ENCODE measurements at places on chromosomes 2 and 18.

- no peak for DNase-seq
Observed at GRCh38 chr18:66210875-66211274, 393.0 kb downstream of the CDH19 start.

DNA sequence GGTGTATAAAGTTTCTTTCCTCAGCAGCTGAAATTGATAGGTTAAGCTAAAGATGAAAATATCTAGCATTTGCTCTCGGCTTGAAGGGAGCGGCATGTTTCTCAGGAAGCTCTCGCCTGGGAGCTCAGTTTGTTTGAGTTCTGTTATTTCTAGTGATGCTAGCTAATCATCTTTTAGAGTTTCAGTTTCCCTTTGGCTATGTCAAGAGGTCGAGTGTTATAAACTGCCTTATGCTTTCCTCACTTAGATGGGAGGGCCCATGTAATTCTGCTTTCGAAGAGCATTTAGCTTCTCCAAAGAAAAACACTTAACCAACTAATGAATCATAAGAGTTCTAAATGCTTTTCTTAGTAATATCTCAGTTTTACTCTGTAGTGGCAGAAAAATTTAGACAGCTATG is 33.6 kb downstream of the PLCL1 start:
- DNase-seq: no peak

- DNase-seq: no peak
Observed at GRCh38 chr18:48847807-48848486, 102.8 kb downstream of the SMAD7 start.

- no peak for DNase-seq
Observed at GRCh38 chr18:59210299-59210698, 9.7 kb upstream of the GRP start.

DNA sequence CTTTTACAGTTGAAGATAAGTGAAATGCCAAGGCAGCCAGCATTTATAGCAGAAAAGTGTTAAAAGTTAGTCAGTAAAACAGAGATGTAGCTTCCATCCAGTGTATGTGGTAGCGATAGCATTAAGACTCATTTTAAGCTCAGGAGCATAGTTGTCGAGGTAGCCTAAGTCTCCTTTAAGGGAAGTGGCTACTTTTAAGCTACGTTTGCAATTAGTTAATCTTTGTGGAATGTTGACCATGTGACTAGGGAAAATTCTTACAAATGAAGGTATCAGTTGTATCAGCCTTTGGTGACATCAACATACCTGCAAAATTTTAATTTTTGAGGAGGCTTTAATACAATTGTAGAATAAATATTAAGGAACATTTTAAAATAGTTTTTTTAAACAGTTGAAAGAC is 61.9 kb downstream of the LHCGR start:
- DNase-seq: no peak

GRCh38 chr2:236619910-236620612 is 50.4 kb downstream of the ACKR3 start:
- DNase-seq: no peak

DNA sequence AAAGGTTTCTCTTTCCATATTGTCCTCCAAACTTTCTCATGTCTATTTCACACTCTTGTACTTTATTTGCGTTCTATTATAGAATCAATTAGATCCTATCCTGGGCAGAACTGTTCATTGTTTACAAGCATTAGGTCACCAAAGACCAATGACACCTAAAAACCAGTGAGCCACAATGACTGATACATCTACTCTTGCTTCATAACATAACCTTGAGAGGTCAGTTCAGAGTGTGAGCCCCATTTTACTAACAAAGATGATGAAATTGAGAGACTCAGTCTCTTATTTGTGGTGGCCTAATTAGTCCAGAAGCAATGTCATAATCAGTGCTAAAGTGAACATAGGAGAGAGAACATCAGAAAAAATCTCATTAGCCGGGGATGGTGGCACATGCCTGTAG is 248.9 kb upstream of the RBBP8 start:
- DNase-seq: no peak

GRCh38 chr2:30645745-30646119 is 161.5 kb downstream of the CAPN13 start:
- no peak for DNase-seq

DNA sequence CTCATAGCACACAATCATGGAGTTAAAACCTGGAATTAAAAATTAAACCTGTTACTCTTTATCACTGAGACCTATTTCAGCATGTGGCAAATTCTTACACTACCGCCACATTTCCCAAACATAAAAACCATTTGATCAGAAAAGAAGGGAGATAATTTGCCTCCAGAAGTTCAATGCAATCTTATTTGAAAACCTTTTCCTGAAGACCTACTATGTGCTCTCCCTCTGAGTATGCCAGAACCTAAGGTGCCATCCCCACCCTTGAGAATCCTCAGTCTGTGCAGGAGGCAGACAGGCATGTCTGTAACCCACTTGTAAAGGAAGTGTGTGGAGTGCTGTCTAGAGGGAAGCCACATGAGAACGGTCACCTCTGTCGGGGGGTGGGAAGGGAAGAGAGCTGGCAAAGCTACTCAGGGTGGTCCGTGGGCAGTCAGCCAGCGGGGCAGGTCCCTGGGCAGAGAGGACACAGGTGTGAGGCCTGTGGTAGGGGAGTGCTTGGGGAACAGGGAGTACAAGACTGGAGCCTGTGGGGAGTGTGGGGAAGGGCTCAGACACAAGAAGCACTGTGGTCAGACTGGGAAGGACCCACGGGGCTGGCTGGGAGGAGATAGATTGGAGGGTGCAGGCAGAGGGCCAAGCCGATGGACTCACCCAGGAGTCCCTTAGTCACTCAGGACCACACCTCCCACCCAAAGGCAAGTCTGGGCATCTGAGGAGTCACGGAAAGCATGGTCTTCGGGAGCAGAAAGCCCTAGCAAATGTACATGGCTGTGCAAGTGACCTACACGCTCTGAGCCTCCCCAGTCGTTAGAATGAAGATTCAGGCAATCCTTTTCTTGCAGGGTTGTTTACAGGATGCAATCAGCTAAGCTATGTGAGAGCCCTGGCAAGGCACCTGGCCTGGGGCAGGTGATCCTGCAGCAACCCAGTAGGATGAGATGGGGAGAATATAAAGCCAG is 22.8 kb downstream of the CRACDL start:
- no peak for DNase-seq

DNA sequence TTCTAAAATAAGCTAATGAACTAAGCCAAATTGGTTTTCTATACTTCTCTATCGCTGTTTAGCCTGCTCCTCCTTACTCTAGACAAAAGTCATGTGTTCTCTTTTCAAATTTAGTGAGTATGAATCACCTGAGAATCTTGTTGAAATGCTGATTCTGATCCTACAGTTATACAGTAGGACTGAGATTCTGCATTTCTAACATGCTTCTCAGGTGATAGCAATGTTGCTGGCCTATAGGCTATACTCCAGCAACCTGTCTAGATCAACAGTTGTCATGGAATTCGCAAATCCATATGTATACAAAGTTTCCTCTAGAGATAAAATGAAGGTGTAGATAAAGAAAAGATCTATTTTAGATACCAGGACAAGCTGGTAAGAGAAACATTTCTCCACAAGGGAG is 62.9 kb downstream of the MEMO1 start:
- DNase-seq: no peak

- peak; percentile 48 for DNase-seq
Observed at GRCh38 chr18:54269893-54270844, 852 bp downstream of the POLI start.

GRCh38 chr2:221767106-221768012 is 195.3 kb upstream of the EPHA4 start:
- no peak for DNase-seq

- peak; percentile 67 for DNase-seq
Observed at GRCh38 chr2:127681976-127682857, 6.9 kb upstream of the LIMS2 start.

DNA sequence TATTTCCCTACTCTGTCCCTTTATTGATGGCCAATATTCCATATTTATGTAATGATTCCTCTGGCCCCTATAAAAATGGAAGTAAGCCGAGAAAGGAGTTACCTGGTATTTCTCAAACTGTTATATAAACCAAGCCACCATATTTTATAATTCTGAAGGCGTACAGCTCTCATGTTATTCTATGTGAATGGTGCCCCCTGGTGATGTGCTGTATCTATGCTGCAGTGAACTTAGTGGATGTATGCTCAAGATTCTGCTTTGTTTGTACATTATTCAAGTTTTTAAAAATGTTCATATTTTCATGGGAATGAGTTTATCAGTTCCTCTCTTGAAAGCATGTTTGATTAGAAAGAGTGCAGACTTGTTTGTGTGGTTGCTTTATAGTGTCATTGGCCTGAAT is 194.5 kb upstream of the LRRTM1 start:
- peak; percentile 54 for DNase-seq

DNA sequence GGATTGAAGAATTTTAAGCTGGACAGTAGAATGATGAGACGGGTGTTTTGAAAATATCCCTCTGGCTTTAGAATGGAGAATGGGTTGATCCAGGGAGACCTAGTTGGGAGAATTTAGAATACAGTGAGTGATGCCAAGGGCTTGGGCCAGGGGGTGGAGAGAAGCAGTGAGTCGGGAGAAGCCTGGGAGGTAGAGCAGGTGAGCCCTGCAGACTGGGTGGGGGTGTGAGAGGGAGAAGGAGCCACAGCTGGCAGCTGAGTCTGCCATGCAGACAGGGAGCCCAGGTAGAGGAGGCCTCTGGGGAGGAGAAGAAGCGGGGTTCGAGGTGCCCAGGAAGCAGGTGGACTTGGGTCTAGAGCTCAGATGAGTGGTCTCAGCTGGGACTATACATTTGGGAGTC is 18.2 kb downstream of the CREG2 start:
- DNase-seq: no peak

GRCh38 chr2:174835797-174836255 is 71.6 kb upstream of the CHRNA1 start:
- no peak for DNase-seq

DNA sequence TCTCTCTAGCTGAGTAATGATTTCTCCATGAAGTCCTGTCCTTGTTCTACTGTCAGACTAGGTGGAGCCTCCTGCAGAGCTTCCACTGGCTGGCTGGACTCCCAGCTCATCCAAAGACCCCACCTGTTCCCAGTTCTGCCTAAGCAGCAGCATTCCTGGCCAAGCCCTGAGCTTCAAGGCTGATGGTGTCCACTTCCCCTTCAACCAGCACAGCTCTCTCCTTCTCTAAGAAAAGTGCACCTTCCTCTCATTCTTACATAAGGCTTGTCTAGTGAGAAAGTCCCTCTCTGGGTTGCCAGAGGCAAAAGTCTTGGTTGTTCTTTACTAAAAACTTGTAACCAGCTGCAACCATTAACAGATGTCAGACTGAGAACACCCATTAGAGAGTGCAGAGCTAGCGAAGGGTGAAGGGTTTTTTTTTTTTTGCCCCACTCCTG is 58.9 kb downstream of the CXCR4 start:
- DNase-seq: no peak

DNA sequence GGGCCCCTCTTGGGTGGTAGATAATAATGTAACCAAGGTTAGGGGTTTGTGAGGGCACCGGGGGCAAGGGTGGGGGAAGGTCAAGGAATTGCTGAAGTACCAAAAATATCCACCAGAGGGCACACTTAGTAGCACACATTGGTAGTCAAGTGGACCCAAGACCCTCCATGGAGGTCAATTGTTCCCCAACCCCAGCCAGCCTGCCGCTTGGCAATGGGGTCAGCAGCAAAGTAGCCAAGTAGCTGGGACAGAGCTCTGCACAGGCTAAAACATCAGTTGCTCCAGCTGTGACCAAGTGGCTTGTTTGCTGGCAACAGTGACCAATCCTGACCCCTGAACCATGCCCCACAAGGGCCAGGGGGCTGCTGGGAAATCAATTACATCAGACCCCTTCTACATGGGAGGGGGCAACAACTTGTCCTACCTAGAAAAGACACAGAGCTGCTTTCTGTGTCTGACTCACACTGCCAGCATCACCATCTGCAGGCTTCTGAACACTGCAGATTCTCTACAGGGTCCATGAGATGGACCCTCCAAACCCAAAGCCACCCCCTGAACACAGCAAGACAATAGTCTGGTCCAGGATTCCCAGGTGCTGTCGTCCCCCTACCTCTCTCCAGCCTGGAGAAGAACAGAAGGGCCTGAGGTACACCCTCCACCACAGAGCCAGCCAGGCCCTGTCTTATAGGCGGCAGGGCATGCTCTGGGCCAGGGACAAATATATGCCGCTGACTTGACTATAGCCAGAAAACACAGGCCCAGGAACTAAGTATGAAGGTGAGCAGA is 76.0 kb downstream of the EMX1 start:
- DNase-seq: peak; percentile 56

Measured in NCI-H526 (cell line).